ENCODE measurements at places on chromosomes 4 and X.

DNA sequence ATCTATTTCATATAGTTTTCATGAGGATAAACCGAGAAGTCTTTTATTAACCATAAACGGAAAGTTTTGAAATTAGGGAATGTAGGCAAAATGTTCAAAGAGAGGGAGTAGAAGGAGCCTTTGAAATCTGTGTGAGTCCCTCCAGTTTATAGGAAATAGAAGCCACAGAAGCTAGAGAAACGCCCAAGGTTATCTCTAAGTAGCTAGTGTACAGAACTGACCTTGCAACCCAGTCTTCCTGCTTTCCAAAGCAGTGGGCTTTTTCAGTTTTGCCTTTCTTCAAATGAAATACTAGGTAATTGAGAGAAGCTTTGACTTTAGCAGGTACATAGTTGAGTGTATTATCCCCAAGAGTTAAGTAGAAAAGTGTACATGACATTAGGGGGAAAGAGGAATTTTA is 39.4 kb downstream of the STIM2 start:
- no peak for DNase-seq

DNA sequence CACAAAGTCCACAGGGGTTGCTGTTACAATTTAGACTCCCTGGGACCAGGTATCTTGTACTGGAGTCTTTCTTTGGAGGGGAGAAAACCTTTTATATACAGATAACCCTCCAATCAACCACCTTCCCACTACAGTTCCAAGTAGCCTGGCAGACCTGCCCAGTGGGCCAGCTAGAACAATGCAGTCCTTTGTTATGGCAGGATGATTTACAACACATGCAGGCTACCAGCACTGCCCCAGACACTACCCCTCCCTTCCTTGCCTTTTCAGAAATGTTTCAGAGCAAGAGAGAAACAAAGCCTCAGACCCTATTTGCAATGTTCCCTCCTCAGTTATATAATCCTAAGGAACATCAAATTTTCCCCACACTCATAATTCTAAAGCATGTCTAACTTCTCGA is 11.1 kb downstream of the RASL11B start:
- DNase-seq = no peak

- DNase-seq = no peak
Observed at GRCh38 chr4:6892190-6892908, 17.3 kb upstream of the TBC1D14 start.

GRCh38 chrX:12993826-12994225 is 18.9 kb downstream of the TMSB4X start:
- DNase-seq = no peak

- DNase-seq = no peak
Observed at GRCh38 chr4:139191373-139191772, 14.4 kb upstream of the ELF2 start.

- DNase-seq = no peak
Observed at GRCh38 chr4:108171339-108172230, 2.9 kb upstream of the LEF1 start.

DNA sequence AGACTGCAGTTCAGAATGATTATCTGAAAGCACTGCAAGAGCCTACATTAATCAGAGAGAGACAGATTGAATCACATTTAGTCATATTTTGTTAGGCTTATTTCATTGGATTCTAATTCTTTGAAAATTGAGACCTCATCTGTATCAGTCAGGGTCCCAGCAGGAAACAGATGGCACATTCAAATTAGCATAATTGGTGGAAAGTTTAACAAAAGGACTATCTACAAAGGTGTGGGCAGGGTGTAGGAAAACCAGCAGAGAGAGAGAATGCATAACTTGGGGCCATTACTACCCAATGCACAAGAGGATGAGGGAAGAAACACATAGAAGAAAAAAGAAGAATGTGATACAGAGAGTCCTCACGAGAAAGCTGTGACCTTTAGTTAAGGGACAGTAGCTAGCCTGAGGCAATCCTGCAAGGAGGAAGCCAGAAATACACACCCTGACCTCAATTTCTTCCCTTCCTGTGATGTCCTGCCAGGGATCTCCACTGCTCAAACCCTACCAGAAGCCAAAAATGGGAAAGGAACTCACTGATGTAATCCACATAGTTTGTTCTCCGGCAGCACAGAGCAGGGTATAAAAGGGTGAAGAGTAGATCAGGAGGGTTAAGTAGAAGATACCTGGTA is 17.7 kb upstream of the XKRX start:
- no peak for DNase-seq

DNA sequence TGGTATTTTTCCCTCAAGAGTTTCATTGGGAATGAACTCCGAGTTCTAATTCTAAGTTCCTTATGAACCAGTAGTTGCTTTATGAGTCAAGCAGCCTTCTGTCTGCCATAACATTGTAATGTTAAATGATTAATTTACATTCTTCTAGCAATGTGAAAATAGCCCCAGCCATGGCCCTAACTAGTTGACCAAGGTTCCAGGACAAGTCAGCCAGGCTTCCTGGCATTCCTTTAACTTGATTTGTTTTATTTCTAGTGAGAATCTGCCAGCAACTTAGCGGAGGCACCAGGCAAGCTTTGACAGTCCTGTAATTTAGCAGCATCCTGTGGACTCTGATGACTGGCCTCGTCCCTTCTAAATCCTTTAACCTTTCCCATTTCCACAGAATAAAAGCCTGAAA is 69.0 kb downstream of the GLRA2 start:
- no peak for DNase-seq

GRCh38 chrX:65859299-65859698 is 180.6 kb downstream of the VSIG4 start:
- no peak for DNase-seq

- DNase-seq = no peak
Observed at GRCh38 chrX:31499109-31499508, 427.3 kb upstream of the FTHL17 start.

- no peak for DNase-seq
Observed at GRCh38 chr4:142407596-142407995, 438.5 kb downstream of the INPP4B start.

DNA sequence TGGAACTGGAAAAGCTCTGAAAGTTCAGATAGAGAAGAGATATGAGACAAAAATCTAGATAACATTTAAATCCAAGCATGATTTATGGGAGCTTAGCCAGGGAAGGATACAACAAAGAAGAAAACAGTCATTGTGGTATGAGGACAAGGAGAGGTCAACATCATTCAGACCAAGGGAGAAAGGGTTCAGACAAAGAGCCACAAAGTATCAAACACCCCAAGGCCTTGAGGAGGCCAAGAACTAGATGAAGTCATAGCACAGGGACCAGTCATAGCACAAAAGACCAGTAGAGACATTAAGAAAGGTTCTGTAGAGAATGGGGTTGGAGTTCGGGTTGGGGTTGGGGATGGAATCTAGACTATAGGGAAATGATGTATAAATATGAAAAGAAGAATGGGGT is 77.4 kb upstream of the NAP1L5 start:
- no peak for DNase-seq

- DNase-seq = no peak
Observed at GRCh38 chr4:13328591-13328990, 155.5 kb downstream of the RAB28 start.
